WTC11 (cell line): ENCODE measurements at places on chromosomes 5 and 9.

DNA sequence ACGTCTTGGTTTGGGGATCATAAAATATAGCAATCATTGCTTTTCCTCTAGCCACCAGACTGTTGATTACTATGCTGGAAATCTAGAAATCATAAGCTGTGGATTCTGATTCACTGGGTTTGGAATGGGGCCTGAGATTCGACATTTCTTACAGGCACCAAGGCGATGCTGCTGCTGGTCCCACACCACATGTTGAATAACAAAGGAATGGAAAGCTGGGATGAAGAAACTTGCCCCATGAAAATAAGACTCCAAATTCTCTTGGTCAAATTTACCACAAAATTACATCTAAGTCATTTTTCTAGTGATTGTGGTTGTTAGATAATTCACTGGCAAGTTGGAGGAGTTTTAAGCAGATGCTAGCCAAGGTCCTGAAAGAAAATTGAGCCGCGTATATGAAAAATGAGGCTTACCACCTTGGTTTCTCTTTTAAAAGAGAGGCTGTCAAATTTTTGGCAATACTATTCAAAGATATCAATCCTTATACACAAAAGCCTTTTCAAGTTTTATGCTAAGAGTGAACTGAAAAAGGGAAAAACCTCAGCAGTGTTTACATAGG lies 23.0 kb upstream of the MEIKIN start:
- H3K4me3 ChIP-seq: no peak overlapping the region
- H3K36me3 ChIP-seq: no peaks in the 10 kb centered on the region
- DNase-seq: no peak

DNA sequence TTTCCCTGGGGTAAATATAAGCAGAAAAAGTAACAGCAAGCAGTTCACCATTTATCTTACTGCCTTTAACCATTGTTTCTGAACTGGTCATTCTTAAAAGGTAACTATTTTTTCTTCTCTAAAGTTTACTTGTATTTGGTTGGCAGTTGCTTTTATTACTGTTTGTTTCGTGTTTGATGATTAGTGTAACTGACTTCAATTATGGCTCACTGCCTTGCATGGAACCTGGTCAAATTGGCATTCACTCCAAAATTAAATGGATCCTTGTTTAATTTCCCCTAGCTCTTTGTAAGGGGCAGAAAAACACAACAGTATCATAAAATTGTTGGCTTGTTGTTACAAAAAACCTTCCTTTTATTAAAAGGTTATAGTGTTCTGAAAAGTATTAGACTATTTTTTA lies 1723.9 kb upstream of the CDH6 start:
- DNase-seq: no peak
- H3K4me3 ChIP-seq: no peak overlapping the region
- H3K27ac ChIP-seq: no peak overlapping the region
- H3K27me3 ChIP-seq: no peaks in the 10 kb centered on the region
- peaks cover 11% of the 10 kb centered on the region for H3K4me1 ChIP-seq
- H3K36me3 ChIP-seq: peaks cover 2% of the 10 kb centered on the region; the same call in 1 of the 2 replicates

DNA sequence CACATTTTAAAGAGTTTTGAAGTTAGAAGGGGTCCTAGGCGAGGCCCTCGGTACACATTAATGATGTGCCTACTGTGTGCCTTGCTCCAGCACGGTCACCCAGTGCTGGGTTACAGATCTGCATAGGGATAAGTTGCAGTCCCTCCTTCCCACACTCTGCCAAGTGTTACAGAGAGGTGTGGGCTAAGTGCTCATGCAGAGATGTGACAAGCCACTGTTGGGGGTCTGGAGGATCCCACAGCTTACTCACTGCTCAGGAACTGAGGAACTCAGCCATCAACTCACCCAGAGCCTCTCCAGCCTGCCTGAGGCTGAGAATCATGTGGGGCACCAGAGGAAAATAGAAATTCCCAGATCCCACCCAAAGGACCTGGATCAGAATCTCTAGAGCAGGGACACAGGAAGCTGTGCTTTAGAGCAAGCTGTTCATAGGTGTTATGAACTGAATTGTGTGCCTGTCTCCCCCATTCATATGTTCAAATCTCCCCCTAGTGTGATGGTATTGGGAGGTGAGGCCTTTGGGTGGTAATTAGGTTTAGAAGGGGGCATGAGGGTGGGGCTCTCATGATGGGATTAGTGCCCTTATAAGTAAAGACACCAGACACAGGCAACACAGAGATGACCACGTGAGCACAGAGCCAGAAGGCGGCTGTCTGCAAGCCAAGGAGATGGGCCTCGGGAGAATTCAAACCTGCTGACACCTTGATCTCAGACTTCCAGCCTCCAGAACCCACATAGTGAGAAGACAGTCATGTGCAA lies 164.1 kb downstream of the HSD17B3 start:
- no peak for DNase-seq
- H3K36me3 ChIP-seq: peaks cover 6% of the 10 kb centered on the region; the same call in 1 of the 2 replicates
- no peaks in the 10 kb centered on the region; the same call in 1 of the 2 replicates for H3K27me3 ChIP-seq
- peaks cover 34% of the 10 kb centered on the region for H3K4me1 ChIP-seq

DNA sequence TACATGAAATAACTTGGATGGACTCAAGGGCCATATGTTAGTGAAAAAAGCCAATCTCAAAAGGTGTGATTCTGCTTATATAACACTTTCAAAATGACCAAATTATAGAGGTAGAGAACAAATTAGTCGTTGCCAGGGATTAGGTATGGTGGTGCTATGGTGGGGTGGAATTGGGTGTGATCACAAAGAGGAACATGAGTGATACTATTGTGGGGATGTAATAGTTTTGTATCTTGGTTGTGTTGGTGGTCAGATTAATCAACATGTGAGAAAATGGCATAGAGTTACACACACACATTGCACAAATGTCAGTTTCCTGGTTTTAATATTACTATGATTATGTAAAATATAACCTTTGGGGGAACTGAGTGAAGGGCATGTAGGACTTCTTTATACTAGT lies 31.9 kb downstream of the CAMK4 start:
- no peak overlapping the region for H3K27ac ChIP-seq
- H3K4me3 ChIP-seq: no peak overlapping the region
- peaks cover 3% of the 10 kb centered on the region; the same call in 1 of the 2 replicates for H3K27me3 ChIP-seq
- peaks cover 10% of the 10 kb centered on the region; the same call in 1 of the 2 replicates for H3K36me3 ChIP-seq

DNA sequence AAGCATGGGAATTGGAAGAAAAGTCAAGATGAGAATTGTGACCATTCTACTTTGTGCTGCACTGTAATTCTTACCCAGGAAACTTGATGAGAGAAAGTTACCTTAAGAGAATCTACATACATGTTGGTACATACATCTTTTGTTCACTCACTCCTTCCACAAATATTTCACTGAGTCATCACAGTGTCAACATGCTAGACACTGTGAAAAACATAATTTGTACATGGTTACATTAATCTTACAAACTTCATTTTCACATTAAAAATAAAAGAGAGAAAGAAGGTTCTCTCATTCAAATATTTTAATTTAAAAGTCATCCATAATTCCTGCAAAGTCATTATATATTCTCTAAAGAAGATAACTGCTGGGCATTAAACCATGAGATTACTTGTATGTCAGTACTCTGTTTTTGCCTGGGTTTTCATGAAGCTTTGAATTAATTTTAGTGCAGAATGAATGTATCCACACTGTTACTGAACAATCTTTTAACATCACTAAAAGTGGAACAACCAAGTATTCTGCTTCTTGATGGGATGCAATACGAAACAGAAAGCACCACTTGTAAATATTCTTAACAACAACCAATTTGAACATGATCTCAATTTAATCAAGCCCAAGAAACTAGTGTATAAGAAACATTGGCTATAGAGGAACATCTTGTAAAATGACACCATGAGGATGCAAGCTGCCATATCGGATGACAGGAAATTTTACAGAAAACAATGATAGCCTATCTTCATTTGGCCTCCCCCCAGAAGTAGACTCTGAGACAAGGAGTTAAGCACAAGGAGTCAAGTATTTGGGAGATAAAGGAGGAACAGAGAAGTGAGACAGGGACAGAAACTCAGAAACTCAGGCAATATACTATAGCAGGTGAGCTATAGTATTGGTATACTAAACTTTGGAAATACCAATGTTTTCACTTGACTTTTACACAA lies 28.4 kb downstream of the ERP44 start:
- H3K4me1 ChIP-seq: peaks cover 13% of the 10 kb centered on the region
- H3K4me3 ChIP-seq: no peak overlapping the region
- no peak overlapping the region for H3K27ac ChIP-seq
- no peaks in the 10 kb centered on the region for H3K27me3 ChIP-seq

- H3K4me3 ChIP-seq: no peak overlapping the region
- H3K27ac ChIP-seq: no peak overlapping the region
- H3K36me3 ChIP-seq: no peaks in the 10 kb centered on the region
- no peak for DNase-seq
- no peaks in the 10 kb centered on the region for H3K4me1 ChIP-seq
- no peaks in the 10 kb centered on the region for H3K27me3 ChIP-seq
These were observed 180.8 kb downstream of the CARTPT start for GRCh38 chr5:71899865-71900342.

- DNase-seq: no peak
- H3K27me3 ChIP-seq: no peaks in the 10 kb centered on the region
- H3K27ac ChIP-seq: peak overlapping the region; percentile 61; the same call in 1 of the 2 replicates
- H3K4me3 ChIP-seq: no peak overlapping the region
- H3K36me3 ChIP-seq: no peaks in the 10 kb centered on the region
- peaks cover 22% of the 10 kb centered on the region for H3K4me1 ChIP-seq
These were observed 25.9 kb downstream of the ROPN1L start for GRCh38 chr5:10467281-10468198.

GRCh38 chr9:84670138-84671041 lies 861 bp downstream of the NTRK2 start:
- H3K36me3 ChIP-seq: no peaks in the 10 kb centered on the region
- H3K4me1 ChIP-seq: peaks cover 16% of the 10 kb centered on the region
- no peak overlapping the region for H3K27ac ChIP-seq
- DNase-seq: peak; percentile 62

- no peak for DNase-seq
- no peaks in the 10 kb centered on the region for H3K27me3 ChIP-seq
- H3K4me3 ChIP-seq: no peak overlapping the region
- H3K36me3 ChIP-seq: no peaks in the 10 kb centered on the region
- H3K27ac ChIP-seq: no peak overlapping the region
- H3K4me1 ChIP-seq: peaks cover 2% of the 10 kb centered on the region; the same call in 1 of the 2 replicates
These were observed 9.7 kb upstream of the PDCD1LG2 start for GRCh38 chr9:5500441-5501235.

DNA sequence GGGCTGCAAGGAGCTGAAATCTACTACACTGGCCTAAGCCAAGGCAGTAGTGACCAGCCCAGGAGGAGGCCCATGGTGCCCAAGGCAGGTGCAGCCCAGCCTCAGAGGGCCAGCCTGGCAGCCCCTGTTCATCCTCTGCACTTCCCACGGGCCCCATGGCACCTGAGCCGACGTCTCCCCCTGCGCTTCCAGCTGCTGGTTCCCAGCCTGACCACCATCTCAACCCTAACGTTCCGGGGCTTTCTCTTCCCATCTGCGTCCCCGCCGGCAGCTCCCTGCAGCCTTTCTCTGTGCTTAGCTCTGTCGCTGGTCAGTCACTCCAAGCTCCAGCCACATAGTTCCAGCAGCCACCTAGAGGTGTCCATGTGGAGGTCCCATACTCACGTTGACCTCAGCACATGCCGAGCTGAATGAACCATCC lies 105.5 kb upstream of the LMX1B start:
- H3K27ac ChIP-seq: no peak overlapping the region
- H3K27me3 ChIP-seq: no peaks in the 10 kb centered on the region
- DNase-seq: no peak
- H3K4me1 ChIP-seq: peaks cover 2% of the 10 kb centered on the region
- H3K4me3 ChIP-seq: no peak overlapping the region

- H3K27ac ChIP-seq: no peak overlapping the region
- H3K4me3 ChIP-seq: no peak overlapping the region
- H3K4me1 ChIP-seq: peaks cover 8% of the 10 kb centered on the region
These were observed 159.4 kb downstream of the SEMA6A start for GRCh38 chr5:116415182-116415581.

DNA sequence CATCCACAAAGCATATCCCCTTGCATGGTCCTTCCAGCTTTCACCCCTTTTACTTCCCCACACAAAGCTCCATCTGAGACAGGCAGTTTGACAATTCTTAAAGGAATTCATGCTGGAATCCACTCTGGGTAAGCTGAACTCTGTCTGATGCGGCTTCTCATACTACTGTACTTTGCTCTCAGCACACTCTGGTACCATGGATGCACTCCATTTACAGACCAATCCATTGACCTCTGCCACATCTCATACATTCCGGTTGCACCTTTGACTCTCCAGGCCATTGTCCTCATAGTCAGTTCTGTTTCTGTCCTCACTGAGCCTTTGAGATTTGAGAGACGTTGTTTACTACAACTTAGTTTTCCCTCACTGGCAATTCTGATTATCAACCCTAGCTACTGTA lies 12.2 kb downstream of the SPATA9 start:
- no peaks in the 10 kb centered on the region for H3K36me3 ChIP-seq
- no peak overlapping the region for H3K4me3 ChIP-seq
- no peak overlapping the region for H3K27ac ChIP-seq
- H3K27me3 ChIP-seq: no peaks in the 10 kb centered on the region
- no peak for DNase-seq
- H3K4me1 ChIP-seq: 0 out of 2 replicates have a peak, but pooled peaks cover 4% of the 10 kb centered on the region

DNA sequence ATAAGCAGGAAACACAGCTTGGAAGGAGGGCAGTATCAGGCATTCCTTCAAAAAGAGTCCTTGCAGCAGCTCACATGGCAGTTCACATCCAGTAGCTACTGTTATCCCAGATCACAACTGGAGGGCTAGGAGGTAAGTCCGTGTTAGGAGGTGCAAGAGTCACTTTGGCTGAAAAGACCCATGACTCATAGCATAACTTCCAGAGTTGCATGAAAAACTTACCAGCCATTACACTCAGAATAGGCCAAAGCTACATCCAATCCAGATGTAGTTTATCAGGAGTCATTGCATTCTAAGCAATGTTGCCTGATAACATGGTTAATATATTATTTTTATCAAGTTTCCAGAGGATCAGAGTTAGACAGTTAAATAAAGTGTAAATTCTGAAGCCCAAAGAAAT lies 1126.4 kb upstream of the SEMA6A start:
- no peaks in the 10 kb centered on the region for H3K4me1 ChIP-seq
- H3K27ac ChIP-seq: no peak overlapping the region
- H3K4me3 ChIP-seq: no peak overlapping the region
- H3K27me3 ChIP-seq: no peaks in the 10 kb centered on the region
- DNase-seq: no peak
- no peaks in the 10 kb centered on the region for H3K36me3 ChIP-seq

DNA sequence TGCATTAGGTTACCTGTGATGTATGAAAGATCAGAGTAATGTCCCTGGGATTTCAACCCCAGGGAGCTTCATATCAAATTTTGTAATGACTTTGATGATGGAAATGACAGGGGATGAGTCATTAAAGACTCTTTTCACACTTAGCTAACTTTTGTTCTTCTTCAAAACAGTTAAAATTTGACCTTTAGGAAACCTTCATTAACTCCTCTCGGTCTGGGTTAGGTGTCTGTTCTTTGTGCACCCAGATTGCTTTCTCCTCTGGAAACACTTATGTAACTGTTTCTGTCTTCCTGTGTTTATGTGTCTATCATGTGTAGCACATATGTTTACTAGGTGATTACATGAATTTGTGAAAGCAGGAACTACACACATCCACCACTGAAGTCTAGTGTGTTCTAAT lies 1.6 kb downstream of the SRFBP1 start:
- no peaks in the 10 kb centered on the region for H3K27me3 ChIP-seq
- H3K4me3 ChIP-seq: peak overlapping the region; percentile 98
- no peak for DNase-seq

GRCh38 chr9:89766991-89767390 lies 162.2 kb downstream of the GADD45G start:
- DNase-seq: no peak
- no peaks in the 10 kb centered on the region for H3K27me3 ChIP-seq
- H3K27ac ChIP-seq: no peak overlapping the region
- no peak overlapping the region for H3K4me3 ChIP-seq
- no peaks in the 10 kb centered on the region for H3K36me3 ChIP-seq
- no peaks in the 10 kb centered on the region for H3K4me1 ChIP-seq
